H7 (cell line): ENCODE measurements at places on chromosomes 11 and 22.
A peak's percentile ranks its signal among the peaks of the same experiment; 100 is the strongest.

DNA sequence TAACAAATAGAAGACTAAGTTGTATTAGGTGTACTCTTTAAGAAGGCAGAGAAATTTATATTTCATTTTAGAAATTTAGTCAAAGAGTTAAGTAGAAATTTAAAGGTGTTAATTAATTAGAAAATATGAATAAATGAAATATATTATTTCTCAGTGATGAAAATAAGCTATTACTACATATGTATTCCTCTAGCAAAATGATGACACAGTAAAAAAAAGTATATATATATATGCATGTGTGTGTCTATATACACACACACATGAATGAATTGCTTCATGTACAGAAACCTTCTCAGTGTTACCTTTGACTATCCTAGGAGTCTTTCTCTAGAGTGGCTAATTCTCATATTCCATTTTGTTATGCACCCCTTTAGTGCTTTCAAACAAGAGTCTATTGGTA, 7.7 kb downstream of the RNF141 start:
- no peak for DNase-seq

DNA sequence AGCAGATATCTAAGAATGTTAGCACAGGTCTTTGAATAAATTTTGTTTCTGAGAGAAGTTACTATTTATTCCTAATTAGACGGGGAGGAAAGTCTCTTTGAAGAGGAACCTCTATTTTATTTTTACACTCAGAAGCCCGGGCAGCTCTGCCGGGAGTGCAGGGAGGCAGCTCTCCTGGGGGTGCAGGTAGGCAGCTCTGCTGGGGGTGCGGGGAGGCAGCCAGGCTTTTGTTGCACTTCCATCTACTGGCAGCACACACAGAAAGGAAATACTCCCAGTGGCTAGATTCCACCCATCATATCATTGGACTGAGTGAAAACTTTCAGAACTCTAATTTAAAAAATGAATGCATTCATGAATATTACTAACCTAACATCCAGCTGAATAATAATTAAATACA, 24.6 kb downstream of the OR10A6 start:
- no peak for DNase-seq

DNA sequence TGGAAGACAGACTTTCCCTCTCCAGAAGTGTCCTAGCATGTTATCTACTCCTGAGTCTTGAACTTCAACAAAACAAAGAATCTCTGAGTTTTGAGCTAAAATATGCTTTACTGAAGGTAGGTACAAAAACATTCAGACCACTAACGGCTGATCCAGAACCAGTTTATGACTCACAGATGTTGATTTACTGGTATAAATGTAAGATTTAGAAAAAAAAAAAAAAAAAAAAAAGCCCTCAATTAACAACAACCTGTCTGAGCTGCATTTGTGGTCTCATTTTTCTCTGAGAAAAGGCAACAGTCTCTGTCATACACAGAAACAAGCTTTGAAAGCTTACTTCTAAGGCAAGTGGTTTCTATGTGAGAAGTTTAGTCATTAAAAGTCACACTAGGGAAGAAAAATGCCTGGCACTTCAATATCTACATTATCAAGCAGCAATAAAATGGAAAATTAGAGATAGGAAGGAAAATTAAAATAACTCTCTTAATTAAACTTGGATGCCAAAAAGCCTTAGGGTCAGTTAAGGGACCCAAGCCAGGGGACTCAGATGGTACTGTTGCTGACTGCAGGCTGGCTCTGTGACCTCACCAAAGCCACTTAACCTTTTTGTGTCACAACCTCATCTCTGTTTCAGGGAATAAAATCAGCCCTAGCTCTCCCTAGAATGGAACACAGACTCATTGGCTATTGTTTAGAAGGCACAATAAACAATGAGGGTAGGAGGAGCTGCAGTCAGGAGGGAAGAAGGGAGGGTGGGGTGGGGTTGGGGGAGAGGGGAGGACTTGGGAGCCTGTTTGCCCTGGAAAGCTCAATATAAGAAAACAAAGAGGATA, 61.7 kb downstream of the ETS1 start:
- peak; percentile 44 for DNase-seq

- DNase-seq = no peak
Measured at GRCh38 chr11:35003186-35003585, 86.8 kb downstream of the PDHX start.

DNA sequence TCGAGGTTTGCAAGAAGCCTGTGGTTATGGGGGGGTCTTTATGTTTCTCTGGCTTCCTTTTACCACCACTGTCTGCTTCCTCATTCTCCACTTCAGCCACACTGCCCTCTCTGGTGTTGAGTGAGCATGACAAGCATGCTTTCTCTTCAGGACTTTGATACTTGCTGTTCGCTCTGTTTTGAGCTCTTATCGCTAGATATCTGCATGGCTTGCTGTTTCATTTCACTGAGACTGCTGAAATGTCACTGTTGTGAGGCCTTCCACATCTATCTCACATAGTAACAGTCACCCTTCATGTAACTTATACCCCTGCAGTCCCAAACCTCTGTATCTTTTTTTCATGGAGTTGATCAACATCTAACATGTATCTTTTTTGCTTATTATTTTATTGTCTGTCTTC, 59.8 kb downstream of the TMEM135 start:
- peak; percentile 68 for DNase-seq

- peak; percentile 89 for DNase-seq
Measured at GRCh38 chr11:76209375-76209972, 3.2 kb upstream of the WNT11 start.
